ENCODE measurements at places on chromosomes 16 and 17.

DNA sequence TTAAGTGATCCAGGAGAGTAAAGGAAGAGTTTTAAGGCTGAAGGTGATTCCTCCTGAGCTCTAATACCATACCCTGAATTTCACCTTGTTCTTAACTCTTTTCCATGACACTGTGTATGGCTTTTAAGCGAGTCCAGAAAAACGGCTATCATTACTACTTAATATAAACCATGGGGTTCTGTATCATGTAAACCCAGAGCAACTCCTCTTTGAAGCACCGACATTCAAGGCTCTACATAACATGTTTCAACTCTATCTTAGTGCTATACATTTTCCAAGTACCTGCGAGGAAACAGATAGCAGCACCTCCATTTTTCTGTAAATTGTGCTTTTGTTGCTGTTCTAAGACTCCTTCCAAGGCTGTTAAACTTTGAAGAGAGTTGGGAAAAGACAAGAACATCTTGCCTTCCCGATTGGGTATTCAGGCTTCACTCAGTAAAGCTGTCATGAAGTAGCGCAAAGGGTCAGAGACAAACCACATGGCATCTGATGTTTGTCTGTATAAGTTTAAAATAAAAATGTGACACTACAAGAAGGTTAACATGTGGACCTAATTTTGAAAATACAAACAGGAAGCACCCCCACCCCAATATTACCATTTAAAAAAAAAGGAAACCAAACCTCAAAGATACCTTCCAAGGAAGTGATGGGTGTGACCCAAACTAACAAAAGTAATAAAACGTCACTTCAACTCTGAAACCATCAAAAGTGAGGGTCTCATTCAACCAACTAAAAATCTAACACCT, 3.9 kb downstream of the STAT5B start:
- DNase-seq: no peak

- peak; percentile 71 for DNase-seq
Measured at GRCh38 chr17:40541060-40541872, 24.0 kb downstream of the CCR7 start.

DNA sequence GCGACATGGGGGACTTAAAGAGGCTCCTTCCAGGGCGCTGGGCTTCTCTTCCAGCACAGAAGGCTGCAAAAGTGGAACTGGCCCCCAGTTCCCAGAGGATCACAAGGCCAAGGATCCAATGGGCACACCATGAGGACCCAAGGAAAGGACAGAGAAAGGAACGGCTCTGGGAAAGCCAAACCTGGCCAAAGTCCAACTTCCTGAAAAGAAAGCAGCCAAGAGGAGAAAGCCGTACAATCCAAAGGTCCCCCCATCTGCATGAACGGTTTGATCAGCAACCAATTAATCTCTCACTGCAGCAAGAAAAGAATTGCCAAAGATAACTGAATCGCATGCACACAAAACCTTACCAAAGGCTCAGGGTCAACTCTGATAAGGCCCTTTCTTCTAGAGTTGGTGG, 19.8 kb upstream of the ICAM2 start:
- DNase-seq: no peak

- no peak for DNase-seq
Measured at GRCh38 chr16:85667261-85667660, 21.5 kb downstream of the GINS2 start.

DNA sequence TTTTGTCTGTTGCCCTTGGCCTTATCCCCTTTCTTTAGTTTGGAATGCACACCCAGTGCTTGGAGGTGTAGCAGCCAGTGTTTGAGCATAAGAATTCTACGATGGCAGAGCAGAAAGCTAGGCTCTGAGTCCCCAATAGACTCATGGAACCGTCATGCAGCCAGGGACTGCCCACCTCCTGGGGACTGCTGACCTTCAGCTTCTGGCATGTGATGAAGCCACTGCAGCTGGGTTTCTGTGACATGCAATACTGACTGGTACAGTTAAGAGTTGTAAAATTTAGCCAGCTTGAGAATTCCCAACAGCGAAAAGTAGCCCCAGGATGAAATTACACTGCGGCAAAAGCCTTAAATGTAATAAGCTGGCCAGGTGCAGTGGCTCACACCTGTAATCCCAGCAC, 9.0 kb upstream of the MAP3K14 start:
- DNase-seq: no peak

GRCh38 chr16:50534958-50535357, 13.2 kb upstream of the NKD1 start:
- DNase-seq: no peak

DNA sequence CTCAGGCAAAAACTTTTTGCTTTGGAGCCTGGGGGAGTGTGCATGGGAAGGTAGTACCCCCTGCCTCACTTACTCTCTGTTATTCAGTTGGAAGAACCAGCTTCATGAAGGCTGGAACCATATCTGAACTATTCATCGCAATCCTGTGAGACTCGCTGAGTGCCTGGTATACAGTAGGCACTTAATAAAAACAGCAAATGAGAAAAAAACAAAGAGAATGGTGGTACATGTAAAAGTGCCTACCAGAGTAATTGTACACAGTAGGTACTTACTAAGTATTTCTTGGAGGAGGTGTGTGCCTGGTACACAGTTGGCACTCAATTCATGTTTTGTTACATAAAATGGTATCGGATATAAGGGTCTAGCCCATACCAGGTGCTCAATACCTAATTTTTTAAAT, 75.2 kb downstream of the MYH11 start:
- DNase-seq: no peak

DNA sequence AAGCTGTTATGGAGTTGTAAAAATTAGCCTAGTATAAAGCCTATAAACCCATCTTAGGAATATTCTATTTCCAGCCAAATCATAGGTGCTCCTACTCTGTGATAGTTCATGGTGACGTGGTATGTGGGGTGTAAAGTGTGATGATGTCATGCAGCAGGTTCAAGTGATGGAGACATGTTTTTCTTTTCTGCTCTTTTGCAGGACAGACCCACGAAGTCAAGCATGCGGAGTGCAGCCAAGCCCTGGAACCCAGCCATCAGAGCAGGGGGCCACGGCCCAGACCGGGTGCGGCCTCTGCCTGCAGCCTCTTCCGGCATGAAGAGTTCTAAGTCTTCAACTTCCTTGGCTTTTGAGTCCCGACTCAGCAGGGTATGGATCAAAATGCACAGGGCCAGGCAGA, 87.3 kb downstream of the SPECC1 start:
- DNase-seq: no peak

GRCh38 chr16:55660828-55661227, 5.0 kb downstream of the SLC6A2 start:
- DNase-seq: no peak

GRCh38 chr16:8519179-8519578, 71.1 kb downstream of the TMEM114 start:
- DNase-seq: no peak

GRCh38 chr16:2212362-2213324, 2.0 kb upstream of the BRICD5 start:
- no peak for DNase-seq

DNA sequence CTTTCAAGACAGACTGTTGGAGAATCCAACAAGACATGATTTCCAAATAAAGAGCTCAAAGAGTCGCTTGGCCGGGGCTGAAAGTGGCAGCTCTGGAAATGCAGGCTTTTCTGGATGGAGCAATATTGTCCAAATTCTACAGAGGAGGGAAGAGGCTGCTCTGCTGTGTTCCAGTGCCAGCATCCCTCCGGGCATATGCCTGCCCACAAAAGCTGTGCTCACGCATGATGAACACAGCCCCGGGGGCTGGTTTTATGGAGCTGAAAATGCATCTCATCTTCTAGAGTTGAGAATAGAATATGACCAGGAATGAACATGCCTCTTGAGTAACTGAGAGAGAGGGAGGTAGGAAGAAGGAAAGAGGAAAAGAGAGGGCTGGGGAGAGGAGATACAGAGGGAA, 74.7 kb upstream of the TOX3 start:
- no peak for DNase-seq

GRCh38 chr17:35298639-35299038, 55.8 kb downstream of the SLFN5 start:
- DNase-seq: no peak

Data from activated T-helper 9 cell treated with anti-CD3 and anti-CD28 coated beads, Interleukin-2, amount 50 U/mL, for 16 hours (primary cell).